Thyroid gland (tissue), 4 donors: ENCODE measurements at places on chromosomes 13 and 19. TPM values are rescaled to one million over a fixed set of nuclear protein-coding genes. Genes with fewer than 3 reads are reported as not detected.

YJEFN3 gene
- total RNA-seq = not detected

GRCh38 chr13:72390909-72391308, 336.5 kb downstream of the MZT1 start:
- no peaks in the 10 kb centered on the region for H3K4me1 ChIP-seq
- H3K4me3 ChIP-seq = no peak overlapping the region
- no peak overlapping the region for H3K27ac ChIP-seq
- H3K27me3 ChIP-seq = no peaks in the 10 kb centered on the region

PTGIR gene
- total RNA-seq = 9.5 TPM

DNA sequence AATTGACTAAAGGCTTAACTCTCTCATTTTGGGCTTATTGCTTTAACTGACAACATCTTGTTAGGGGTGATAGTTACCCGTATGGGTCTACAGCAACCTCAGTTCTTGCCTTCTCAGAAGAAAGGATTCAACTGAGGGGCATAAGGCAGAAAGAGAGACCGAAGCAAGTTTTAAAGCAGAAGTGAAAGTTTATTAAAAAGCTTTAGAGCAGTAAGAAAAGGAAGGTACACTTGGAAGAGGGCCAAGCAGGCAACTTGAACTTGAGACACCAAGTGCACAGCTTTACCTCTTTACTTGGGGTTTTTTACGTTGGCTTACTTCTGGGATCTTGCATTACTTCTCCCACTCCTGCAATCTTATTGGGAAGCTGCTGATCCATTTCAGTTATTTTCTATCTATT, 246.9 kb upstream of the PRR20A start:
- DNase-seq = no peak
- H3K27me3 ChIP-seq = no peaks in the 10 kb centered on the region
- H3K4me1 ChIP-seq = no peaks in the 10 kb centered on the region
- no peak overlapping the region for H3K27ac ChIP-seq
- no peak overlapping the region for H3K4me3 ChIP-seq

EXOC3L2 gene
- 7.8 TPM for total RNA-seq

DNA sequence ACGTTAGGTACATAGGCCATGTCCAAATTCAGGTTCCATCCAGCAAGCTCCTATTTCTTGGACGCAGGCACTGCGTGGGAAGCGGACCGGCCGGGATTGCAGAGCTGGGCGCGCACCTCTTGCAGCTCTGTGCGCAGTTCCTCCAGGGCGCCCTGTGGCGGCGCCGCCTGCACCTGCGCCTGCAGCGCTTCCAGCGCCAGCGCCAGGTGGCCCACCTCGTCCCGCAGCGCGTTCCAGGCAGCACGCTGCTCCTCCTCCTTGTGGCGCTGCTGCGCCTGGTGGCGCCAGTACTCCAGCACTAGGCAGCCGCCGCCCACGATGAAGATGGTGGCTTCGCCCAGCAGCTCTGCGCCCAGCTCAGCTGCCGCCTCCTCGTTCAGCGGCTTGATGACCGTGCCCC, 31.1 kb downstream of the OPA3 start:
- no peaks in the 10 kb centered on the region for H3K27me3 ChIP-seq
- peak; percentile 8 for DNase-seq
- H3K36me3 ChIP-seq = no peaks in the 10 kb centered on the region
- H3K27ac ChIP-seq = no peak overlapping the region
- no peaks in the 10 kb centered on the region for H3K4me1 ChIP-seq

DNA sequence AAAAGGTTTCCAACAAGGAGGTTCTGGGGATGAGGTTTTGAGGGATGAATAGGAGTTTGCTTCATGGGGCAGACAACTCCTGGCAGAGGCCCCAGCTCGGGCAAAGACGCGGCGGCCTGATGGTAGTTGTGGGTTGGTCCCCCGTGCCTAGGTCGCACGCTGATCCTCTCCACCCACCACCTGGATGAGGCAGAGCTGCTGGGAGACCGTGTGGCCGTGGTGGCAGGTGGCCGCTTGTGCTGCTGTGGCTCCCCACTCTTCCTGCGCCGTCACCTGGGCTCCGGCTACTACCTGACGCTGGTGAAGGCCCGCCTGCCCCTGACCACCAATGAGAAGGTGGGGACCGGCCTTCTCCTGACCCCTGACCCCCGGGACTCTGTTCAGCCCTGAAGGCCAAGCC, 11.9 kb downstream of the ABCA7 start:
- no peaks in the 10 kb centered on the region for H3K4me1 ChIP-seq
- H3K27me3 ChIP-seq = no peaks in the 10 kb centered on the region
- H3K4me3 ChIP-seq = no peak overlapping the region
- no peaks in the 10 kb centered on the region for H3K36me3 ChIP-seq
- no peak for DNase-seq

- DNase-seq = no peak
- no peaks in the 10 kb centered on the region for H3K27me3 ChIP-seq
- peaks cover 7% of the 10 kb centered on the region for H3K4me1 ChIP-seq
Measured at GRCh38 chr13:109140479-109141349, 511.3 kb downstream of the MYO16 start.

DNA sequence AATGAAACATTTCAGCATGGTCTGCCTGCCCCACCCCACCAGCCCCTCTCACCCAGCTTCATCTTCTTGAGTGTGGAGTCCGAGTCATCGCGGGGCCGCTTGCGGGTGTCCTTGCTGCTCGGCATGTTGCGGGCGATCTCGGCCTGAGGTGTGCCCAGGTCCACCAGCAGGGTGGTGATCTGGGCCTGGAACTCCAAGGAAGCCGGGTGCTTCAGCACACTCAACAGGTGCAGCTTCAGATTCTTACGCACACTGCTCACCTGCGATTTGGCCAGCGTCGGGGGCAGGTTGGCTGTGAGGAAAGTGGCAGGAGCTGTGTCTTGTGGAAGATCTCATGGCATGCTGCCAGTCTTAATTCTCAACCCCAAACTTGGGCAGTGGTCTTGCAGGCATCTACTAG, 20.7 kb downstream of the SYMPK start:
- no peak for DNase-seq
- H3K4me3 ChIP-seq = no peak overlapping the region
- no peak overlapping the region for H3K27ac ChIP-seq
- H3K4me1 ChIP-seq = no peaks in the 10 kb centered on the region
- H3K36me3 ChIP-seq = peaks cover 76% of the 10 kb centered on the region

PSG1 gene
- not detected for total RNA-seq

DNA sequence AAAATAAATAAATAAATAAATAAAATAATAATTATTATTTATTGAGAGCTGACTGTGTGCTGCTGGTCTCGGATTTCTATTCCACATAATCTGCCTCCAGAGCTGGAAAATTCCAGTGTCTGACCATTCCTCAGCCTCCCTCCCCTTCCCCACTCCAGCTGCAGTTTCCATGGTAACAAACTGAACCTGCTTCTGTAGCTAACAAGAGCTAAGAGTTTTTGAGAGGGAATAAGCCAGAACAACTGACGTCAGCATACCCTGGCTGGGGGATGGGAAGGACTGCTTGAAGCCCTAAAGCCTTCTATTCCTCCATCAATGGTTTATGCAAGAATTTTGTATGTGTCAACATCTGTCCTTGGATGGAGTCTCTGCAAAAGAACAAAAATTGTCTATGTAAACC, 26.0 kb upstream of the PEG3 start:
- peak; percentile 81 for DNase-seq
- no peak overlapping the region for H3K4me3 ChIP-seq
- no peaks in the 10 kb centered on the region for H3K27me3 ChIP-seq
- no peaks in the 10 kb centered on the region for H3K36me3 ChIP-seq
- H3K27ac ChIP-seq = no peak overlapping the region
- H3K4me1 ChIP-seq = peaks cover 4% of the 10 kb centered on the region

- no peaks in the 10 kb centered on the region for H3K36me3 ChIP-seq
- H3K4me3 ChIP-seq = no peak overlapping the region
Measured at GRCh38 chr19:52518646-52519045, 8.8 kb upstream of the ZNF808 start.

DNA sequence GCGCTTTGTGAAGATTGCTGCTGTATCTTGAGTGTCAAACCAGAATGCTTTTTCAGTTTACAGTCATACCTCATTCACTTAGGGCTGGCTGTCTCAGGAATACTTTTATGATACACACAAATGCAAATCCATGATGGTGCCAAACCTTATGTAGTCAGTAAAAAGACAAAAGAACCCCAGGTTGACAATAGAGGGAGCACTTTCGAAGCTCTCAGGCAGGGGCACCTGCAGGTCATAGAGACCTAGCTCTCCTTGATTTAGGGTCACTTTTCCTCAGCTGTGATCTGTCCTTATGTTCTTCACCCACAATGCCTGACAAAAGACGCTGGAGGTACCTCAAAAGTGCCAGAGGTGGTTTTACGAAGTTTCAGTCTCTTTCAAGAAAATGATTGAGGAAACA, 172.2 kb downstream of the DNAJC15 start:
- H3K27me3 ChIP-seq = no peaks in the 10 kb centered on the region
- no peak for DNase-seq
- H3K36me3 ChIP-seq = no peaks in the 10 kb centered on the region

- H3K4me1 ChIP-seq = no peaks in the 10 kb centered on the region
- H3K36me3 ChIP-seq = no peaks in the 10 kb centered on the region
- H3K27me3 ChIP-seq = no peaks in the 10 kb centered on the region
- no peak overlapping the region for H3K27ac ChIP-seq
Measured at GRCh38 chr13:105796081-105796480, 739.4 kb downstream of the EFNB2 start.

DNA sequence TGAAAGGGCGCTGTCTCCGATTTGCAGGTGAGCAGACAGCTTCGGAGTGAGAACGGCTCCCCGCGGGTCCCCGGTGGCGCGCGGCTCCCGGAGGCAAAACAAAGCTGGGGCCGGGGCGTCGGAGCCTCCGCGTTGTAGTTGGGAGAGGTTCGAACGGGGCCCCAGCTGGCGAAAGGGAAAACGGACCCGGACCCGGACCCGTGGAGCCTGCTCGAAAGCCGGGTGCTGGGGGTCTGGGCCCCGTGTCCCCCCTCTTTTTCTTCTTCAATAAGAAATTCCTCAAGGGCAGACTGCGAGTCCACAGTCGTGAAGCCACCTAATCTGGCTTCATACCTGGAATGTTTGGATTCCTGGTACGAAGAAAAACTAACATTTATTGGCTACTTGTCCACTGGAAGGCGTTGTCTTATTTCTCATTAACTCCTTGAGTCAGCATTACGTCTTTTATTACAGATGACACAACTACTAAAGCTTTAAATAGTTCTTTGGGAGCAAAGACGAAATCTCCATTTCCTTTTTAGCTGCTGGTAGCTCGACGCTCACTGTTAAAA, 632 bp upstream of the MTIF3 start:
- peaks cover 19% of the 10 kb centered on the region for H3K4me1 ChIP-seq
- H3K27ac ChIP-seq = peak overlapping the region; percentile 99
- no peaks in the 10 kb centered on the region for H3K27me3 ChIP-seq

DNA sequence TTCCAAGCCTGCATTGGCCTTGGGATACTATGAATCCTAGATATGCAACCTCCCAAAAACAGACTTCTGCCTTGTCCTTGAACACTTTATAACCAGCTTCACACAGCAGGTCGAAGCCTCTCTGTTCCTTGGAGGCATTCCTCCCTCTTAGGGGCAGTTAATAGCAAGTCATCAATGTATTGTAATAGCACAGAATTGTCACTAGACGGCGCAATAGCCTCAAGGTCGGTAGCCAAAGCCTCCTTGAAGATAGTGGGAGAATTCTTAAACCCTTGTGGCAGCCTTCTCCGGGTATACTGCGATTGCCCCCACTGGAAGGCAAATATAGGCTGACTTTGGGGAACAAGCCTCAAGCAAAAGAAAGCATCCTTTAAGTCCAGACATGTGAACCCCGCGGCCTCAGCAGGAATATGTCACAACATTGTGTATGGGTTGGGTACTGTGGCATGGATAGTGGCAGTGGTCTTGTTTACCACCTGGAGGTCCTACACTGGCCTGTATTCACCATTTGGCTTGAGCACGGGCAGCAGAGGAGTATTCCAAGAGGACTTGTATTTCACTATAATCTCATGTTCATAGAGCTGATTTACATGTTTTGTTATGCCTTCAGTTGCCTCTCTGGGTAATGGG, 61.1 kb downstream of the ZNF431 start:
- H3K27me3 ChIP-seq = no peaks in the 10 kb centered on the region
- DNase-seq = peak; percentile 13
- H3K36me3 ChIP-seq = no peaks in the 10 kb centered on the region

- no peak overlapping the region for H3K27ac ChIP-seq
- no peaks in the 10 kb centered on the region for H3K4me1 ChIP-seq
Measured at GRCh38 chr13:62292714-62293480, 877.2 kb upstream of the PCDH20 start.

ZNF613 gene
- 12.3 TPM for total RNA-seq

DNA sequence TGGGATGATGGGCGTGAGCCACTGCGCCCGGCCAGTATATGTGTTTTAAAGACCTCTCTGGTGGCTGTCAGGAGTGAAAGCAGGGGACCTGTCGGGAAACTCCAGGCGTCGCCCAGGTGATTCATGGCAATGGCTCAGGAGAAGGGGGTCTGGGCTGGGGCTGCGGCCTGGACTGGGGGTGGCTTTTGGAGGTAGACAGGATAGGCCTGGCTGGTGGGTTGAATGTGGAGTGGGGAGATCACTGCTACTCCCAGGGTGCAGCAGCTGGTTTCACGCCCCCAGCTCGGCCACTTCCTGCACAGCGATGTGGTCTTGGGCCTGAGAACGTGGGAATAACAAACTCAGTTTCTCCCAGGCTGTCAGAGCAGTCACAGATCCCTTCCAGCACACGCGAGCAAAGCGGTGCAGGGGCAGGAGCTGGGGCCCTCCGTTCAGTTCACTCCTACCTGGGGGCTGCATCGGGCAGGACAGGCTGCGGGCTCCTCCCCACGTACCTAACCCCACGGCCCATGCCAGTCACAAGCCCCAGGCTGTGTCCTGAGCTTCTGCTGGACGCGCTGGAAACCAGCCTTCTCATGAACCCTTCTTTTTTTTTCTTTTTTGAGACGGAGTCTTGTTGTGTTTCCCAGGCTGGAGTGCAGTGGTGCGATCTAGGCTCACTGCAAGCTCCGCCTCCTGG, 18.9 kb downstream of the KDM4B start:
- no peaks in the 10 kb centered on the region for H3K27me3 ChIP-seq
- no peak for DNase-seq
- peaks cover 68% of the 10 kb centered on the region for H3K4me1 ChIP-seq
- H3K4me3 ChIP-seq = no peak overlapping the region

DNA sequence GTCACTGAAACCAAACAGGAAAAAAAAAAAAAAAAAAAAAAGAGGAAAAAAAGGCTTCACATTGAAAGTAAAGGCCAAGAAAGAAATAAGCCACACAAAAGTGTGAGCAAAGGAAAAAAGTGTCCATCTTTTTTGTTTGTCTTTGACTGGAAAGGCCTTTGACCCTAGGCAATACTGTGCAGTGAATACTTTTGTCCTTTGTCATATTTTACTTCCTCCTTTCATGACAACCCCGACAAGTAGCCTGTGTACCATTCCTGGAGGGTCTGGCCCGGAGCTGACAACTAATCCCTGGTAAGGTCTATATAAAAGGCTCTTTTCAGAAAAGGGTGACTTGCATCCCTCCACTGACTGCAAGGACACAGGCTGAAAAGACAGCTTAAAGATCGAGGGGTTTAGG, 12.9 kb upstream of the MICU2 start:
- H3K36me3 ChIP-seq = no peaks in the 10 kb centered on the region
- H3K27ac ChIP-seq = no peak overlapping the region
- H3K4me3 ChIP-seq = no peak overlapping the region
- DNase-seq = no peak

LIN7B gene
- total RNA-seq = 17.7 TPM

TMEM38A gene
- 7.2 TPM for total RNA-seq

- no peaks in the 10 kb centered on the region for H3K36me3 ChIP-seq
- no peak for DNase-seq
- no peak overlapping the region for H3K27ac ChIP-seq
- no peaks in the 10 kb centered on the region for H3K27me3 ChIP-seq
- no peak overlapping the region for H3K4me3 ChIP-seq
Measured at GRCh38 chr13:54657588-54657987, 1629.0 kb downstream of the OLFM4 start.

KLF12 gene
- total RNA-seq = 5.5 TPM

KLK3 gene
- total RNA-seq = 0.54 TPM

ADM5 gene
- not detected for total RNA-seq

PTOV1 gene
- total RNA-seq = 148 TPM
